GM19239 (cell line): ENCODE measurements at places on chromosomes 1 and 21.

DNA sequence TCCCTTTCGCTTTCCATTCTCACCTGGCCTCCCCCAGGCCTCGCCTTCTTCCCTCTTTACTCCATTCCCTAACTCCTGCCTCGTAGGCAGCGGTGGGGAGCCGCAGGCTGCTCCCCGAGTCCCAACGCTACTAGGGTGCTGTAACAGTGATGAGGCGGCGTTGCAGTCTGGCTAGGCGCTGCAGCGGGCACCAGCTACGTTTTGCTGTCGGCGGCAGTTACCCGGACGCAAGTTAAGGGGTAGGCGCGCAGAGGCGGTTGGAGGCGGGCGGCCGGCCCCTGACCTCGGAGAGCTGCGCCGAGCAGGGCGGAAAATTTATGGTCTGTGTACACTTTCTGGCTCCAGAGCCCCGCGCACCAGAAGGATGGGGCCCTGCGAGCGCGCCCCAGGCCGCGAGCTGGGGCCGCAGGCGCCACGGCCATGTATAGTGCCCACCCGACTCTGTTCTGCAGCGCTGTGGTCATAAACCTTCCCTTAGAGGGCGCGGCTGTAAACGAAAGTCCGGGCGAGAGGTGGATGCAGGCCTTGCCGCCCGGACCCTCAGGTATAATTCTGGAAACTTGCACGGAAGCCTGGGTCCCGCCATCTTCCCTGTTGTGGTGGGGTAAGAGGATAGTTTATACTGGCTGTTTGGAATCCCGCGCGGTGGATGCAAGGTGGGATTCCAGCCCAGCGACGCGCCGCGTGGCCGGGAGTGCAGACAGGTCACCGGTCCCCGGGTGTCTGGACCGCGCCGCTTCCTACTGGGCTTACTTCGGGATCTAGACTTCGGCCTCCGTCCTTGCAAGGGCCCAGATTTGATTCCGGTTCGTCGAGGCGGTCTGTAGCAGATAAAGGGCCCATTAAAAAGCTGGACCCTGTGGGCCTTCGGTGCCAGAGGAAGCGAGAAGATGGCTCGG is 15.0 kb downstream of the HLX start:
- DNase-seq: no peak

- DNase-seq: no peak
Observed at GRCh38 chr1:16143566-16144324, 12.1 kb downstream of the EPHA2 start.

GRCh38 chr1:231279683-231280082 is 38.7 kb downstream of the GNPAT start:
- no peak for DNase-seq

DNA sequence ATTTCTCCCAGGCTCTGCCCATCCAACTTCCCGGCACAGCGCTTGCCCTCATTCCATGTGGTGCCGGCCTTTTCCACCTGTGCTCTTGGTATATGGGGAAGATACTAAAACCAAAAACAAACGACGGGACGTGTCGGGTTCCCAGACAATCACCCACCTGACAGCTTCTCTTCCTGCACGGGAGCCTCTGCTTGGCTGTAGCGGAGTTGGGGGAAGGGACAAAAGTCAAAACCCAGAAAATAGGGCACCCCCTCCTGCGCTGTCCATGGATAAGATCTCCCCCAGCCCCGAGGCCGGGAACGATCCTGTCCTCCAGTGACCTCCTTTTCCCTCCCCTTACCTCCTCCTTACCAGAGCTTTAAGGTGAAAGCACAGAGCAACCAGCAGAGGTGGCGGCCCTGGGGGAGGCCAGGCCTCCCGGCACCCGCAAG is 640 bp downstream of the JTB start:
- no peak for DNase-seq

DNA sequence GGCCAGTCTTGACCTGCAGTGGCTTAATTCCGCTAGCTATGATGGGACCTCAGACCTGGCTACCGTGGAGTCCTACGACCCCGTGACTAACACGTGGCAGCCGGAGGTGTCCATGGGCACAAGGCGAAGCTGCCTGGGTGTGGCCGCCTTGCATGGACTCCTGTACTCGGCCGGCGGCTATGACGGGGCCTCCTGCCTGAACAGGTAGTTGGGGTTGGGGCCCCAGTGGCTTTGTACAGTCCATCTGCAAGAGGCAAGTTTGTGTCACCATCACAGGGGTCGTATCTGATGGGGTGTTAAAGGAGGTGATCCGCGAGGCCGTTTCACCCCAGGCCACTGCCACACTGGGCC is 2.9 kb downstream of the KLHL17 start:
- no peak for DNase-seq
